ENCODE measurements at places on chromosomes 16 and 17.
A peak's percentile ranks its signal among the peaks of the same experiment; 100 is the strongest.

DNA sequence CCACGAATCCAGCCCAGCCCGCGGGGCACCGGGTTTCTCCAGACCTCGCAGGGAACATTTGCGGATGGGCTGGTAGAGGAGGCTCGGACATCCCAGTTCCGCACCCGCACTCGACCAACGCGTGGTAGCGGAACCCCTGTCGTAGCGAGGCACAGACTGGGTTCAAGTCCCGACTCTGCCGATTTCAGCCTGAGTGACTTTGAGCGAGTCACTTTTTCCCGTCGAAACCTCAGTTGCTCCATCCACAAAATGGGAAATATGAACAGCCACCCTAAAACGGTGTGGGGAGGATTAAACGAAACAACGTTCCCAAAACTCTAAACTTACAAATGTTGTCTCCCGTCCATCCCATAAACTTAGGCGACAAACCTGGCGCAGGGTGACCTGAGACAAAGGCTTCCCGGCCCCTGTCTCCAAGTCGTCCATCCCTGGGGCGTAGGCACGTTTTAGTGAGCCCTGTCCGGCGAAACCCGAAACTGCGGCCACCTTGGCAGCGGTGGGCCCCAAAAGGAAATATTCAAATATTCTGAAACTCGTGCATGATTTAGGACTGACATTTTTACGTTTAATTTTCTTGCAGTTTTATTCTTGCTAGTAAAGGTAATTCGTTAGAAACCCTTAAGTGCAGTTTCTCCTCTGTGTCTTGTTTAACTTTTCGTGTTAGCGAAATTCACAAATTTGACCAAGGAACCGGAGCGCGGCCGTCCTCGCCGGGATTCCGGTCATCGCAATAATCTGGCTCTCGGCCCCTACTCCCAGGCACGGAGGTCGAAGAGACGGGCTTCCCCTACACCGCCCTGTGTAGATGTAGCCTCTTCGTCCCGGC lies 1.9 kb upstream of the MLLT6 start:
- no peak for DNase-seq

GRCh38 chr17:77528516-77529327 lies 388.0 kb downstream of the SEC14L1 start:
- peak; percentile 32 for DNase-seq

GRCh38 chr16:47310792-47311211 lies 150.1 kb downstream of the ITFG1 start:
- DNase-seq: no peak

GRCh38 chr17:10177913-10178505 lies 20.4 kb downstream of the GAS7 start:
- no peak for DNase-seq

Data from progenitor cell of endocrine pancreas (in vitro differentiated cells).